Stimulated activated CD8-positive, alpha-beta memory T cell treated with anti-CD3 and anti-CD28 coated beads, Interleukin-7, amount 100 ng/mL, for 24 hours (primary cell): ENCODE measurements at places on chromosomes 6 and 20.

- DNase-seq: no peak
These were observed 78.5 kb upstream of the FAM184A start for GRCh38 chr6:119156757-119157505.

DNA sequence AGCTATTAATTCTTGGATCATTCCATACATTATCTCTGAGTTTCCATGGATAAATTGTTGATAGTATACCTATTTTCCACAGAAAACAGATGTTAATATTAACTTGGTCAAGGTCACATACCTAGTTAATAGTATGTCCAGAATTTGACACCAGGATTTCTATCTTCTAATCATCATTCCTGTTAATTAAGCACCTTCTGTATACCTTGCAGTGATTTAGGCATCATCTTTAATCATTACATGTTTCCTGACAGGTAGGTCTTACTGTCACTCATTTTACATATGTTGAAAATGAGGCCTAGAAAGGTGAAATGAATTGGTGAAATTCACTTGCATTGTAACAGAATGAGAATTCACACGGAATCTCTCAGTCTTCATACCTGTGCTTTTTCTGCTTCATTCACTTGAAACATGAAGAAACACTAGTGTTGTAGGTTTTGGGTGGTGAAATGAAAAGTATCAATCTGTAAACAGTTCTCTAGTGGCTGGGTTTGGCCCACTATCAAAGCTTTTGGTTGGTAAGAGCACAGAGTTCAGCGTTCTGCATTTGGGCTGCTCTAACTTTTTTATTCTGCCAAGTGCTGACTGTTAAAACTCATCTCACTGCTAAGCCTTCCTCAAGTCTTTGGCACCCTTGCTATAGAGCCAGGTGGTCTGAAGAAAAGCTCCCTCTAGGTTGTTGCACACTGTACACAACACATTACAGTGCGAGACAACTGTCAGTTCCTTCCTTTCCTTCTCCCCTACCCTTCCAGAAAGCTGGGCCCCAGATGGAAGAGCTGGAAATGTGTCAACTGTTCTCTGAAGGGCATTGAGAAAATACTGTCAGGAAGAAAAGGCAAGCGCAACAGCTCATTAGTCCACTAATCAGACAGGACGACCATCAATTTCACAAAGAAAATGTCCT, 57.8 kb upstream of the C20orf144 start:
- DNase-seq: no peak

- DNase-seq: no peak
These were observed 108.8 kb upstream of the BCLAF1 start for GRCh38 chr6:136398453-136398852.

DNA sequence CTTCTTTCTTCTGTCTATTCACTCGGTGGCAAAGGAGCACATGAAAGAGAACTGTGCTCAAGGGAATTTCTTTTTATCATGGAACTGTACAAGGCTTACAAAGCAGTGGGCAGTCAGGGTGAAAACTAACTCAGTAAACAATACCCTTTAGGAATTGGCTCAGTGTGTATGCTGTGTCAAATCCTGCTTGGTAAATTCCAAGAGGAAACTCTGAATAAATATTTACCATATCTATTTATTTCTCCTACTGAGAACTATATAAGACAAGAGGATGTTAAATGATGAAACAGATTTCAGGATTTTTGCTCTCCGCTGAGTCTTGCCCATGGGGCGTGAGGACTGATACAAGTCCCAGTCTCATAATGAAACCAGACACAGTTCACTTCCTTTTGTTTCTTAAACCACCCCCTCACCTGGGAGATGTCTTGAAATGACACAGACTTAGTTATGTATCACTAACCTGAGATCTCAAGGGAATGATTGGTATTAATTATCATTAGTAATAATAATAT, 188.8 kb downstream of the BACH2 start:
- no peak for DNase-seq

DNA sequence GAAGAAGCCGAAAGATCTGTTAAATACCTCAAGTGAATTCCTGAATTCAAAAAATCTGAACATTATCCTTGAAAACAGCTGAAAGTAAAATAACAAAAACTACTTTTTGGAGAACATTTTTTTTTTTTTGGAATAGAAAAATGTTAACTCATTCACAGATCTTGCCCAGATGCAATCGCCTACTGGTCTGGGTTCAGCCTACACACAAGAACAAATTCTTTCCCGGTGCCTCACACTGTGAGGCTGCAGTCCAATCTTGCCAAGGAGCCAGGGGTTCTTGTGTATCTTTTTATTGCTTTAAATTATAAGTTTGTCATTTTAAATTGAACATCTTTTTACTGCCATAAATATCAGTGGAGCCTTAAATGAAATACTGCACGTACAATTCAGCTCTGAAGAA, 41.2 kb upstream of the TMEM200A start:
- DNase-seq: no peak

DNA sequence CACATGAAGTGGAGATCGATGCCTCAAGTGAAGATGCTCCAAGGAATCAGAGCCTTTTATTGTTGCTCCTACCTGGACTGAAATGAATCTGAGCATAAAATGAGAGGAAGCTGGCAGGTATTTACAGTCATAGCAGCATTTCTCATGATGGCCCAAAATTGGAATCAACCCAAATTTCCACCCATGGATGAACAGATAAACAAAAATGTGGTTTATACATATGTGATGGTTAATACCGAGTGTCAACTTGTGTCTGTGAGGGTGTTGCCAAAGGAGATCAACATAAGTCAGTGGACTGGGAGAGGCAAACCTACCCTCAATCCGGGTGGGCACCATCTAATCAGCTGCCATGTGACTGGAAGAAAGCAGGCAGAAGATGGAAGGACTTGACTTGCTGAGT, 178.2 kb downstream of the PTPRT start:
- no peak for DNase-seq

- no peak for DNase-seq
These were observed 172.8 kb downstream of the TINAG start for GRCh38 chr6:54481091-54481490.

GRCh38 chr20:43188861-43189553, 699 bp downstream of the PTPRT start:
- DNase-seq: no peak

GRCh38 chr6:117270055-117270842, 4.9 kb downstream of the VGLL2 start:
- no peak for DNase-seq

DNA sequence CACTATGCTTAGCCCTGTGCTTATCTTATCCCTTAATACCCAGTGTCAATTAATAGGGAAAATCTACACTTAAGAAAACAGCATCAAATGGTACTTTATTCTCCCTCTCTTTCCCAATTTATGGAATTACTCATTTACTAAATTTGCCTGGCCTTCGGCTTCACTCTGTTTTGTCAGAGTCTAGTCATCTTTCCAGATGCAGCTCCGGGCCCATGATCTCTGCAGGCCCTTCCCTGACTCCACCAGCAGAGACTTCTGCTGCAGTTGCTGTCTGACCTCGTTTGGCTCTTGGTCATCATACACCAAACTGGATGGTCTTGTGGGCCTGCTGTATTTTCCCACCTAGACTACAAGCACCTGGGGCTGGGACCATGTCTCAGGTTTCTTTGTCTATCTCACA, 27.4 kb downstream of the MRS2 start:
- no peak for DNase-seq

GRCh38 chr6:151101161-151101815, 138.5 kb upstream of the AKAP12 start:
- no peak for DNase-seq

GRCh38 chr6:148563066-148563465, 183.8 kb upstream of the UST start:
- no peak for DNase-seq

DNA sequence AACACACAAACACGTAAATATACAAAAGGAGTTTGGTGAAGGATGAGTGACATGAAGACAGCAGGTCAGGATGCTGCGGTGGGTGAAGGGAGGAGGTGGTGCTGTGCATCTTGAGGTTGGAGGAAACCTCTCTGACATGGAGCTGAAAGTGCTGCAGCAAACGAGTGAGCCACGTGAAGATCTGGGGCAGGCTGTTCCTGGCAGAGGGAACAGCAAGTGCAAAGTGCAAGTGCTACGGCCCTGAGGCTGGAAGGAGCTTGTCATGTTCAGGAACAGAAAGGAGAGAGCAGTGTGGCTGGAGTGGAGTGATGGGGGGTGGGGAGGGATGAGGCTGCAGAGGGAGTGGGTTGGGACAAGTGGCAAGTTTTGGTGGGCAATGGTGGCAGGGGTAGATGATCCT, 24.8 kb upstream of the ANGPT4 start:
- no peak for DNase-seq
